Activated CD4-positive, alpha-beta T cell treated with anti-CD3 and anti-CD28 coated beads, Interleukin-2, Interleukin-4, amounts not matched to agents 100 ng/mL and 50 ng/mL, durations not matched to agents 16 hours and 8 hours (primary cell): ENCODE measurements at places on chromosomes 3 and 15.
A peak's percentile ranks its signal among the peaks of the same experiment; 100 is the strongest.

DNA sequence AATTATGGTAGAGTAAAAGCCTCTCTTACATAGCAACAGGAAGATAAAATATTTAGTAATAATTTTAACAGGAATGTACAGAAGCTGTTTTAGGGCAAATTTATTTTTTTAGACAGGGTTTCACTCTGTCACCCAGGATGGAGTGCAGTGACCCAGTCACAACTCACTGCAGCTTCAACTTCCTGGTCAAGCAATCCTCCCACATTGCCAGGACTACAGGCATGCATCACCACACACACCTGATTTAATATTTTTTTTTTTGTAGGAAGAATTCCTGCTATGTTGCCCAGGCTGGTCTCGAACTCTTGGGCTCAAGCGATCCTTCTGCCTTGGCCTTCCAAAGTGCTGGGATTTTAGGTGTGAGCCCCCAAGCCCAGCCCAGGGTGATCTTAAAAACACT is 61.1 kb downstream of the PCCB start:
- DNase-seq: no peak

- DNase-seq: no peak
These were observed 409.8 kb downstream of the TBL1XR1 start for GRCh38 chr3:176787506-176787905.

GRCh38 chr3:180402471-180403073 is 199.4 kb upstream of the TTC14 start:
- no peak for DNase-seq

GRCh38 chr15:39106950-39107349 is 473.9 kb upstream of the THBS1 start:
- DNase-seq: no peak

DNA sequence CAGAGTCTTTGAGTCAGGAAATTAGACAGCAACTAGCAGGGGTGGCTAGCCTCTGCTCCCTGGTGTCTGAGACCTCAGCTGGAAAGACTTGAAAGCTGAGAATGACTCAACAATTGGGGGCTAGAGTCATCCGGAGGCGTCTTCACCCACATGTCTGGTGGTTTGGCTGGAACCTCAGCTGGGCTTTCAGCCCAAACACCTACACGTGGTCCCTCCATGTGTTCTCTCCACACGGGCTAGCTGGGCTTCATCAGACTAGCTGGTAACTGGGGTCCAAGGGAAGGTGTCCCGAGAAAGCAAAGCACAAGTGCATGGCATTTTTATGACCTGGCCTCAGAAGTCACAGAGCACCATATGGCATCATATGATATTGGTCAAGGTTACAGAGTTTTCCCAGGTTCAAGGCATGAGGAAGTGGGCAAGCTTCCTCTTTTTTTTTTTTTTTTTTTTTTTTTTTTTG is 19.9 kb upstream of the ABHD2 start:
- peak; percentile 87 for DNase-seq

DNA sequence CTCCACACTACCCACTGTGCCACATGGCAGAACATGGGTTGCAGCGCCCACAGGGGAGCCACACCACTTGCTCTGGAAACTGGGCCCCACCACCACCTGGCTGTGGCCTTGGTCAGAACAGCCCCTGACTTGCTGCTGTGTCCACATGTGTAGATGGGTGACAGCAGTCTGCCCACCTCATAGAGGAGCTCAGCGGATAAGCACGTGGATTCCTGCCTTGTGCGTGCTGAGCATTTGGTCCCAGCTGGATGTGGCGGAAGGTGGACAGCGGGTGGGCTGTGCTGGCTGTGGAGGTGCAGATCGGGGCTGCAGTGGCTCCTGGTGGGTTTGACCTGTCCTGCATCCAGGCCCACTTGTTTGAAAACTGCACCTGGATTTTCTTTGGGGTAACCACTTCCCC is 6.0 kb upstream of the PLXNA1 start:
- DNase-seq: no peak

- DNase-seq: no peak
These were observed 609 bp upstream of the TBC1D23 start for GRCh38 chr3:100260081-100260684.

GRCh38 chr3:179544981-179545645 is 17.6 kb upstream of the ACTL6A start:
- DNase-seq: no peak

- DNase-seq: no peak
These were observed 25.9 kb downstream of the PLD1 start for GRCh38 chr3:171784387-171784786.

GRCh38 chr3:85037203-85037602 is 78.4 kb downstream of the CADM2 start:
- DNase-seq: no peak

DNA sequence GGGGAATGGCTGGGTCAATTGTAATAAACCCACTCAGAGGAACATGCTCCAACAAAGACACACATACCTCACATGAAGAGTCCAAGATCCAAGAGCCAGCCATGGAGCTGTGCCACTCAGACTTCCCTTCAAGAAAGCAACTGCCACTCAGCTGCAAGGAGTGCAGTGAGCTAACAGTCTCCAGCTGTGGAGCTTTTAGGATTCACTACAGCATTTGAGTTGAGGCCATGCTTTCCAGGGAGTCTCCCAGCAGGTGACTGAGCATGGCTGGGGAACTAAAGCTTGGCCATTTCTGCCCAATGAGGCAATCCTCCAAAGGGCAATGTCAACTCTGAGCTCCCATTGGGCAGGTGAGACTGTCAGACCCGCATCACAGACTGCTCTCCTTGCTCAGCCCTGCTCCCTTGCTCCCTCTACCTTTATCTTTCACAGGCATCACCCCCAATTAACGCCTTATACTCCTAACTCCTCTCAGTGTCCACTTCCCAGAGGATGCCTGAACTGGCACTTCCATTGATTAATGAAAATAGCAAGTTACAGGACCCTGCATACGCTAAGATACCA is 165.3 kb upstream of the CTNNB1 start:
- no peak for DNase-seq

GRCh38 chr3:71681224-71681668 is 44.0 kb downstream of the EIF4E3 start:
- peak; percentile 35 for DNase-seq

GRCh38 chr15:95459273-95459672 is 871.2 kb upstream of the NR2F2 start:
- no peak for DNase-seq

DNA sequence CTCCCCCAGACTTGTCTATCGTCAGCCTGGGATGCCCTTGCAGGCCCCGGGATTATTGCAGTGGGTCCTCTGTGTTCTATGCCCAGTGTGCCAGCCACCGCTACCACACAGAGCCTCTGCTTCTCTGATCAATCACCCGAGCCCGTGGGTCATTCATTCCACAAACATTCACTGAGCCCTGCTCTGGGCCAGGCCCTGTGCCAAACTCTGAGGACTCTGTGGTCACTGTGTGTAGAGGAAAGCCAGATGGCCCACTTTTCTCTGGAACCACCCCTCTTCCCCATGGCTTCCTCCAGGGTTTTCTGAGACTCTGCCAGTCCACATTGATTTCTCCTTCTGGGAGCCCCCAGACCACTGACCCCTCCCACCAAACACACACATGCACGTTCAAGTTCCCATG is 55.5 kb downstream of the BSN start:
- no peak for DNase-seq

- DNase-seq: no peak
These were observed 359.4 kb downstream of the FEZF2 start for GRCh38 chr3:62013951-62014350.

GRCh38 chr15:93414576-93415231 is 325.7 kb upstream of the RGMA start:
- no peak for DNase-seq

- no peak for DNase-seq
These were observed 336.1 kb downstream of the GBE1 start for GRCh38 chr3:81425198-81425868.

GRCh38 chr3:158918008-158918407 is 116.2 kb downstream of the MFSD1 start:
- peak; percentile 36 for DNase-seq

DNA sequence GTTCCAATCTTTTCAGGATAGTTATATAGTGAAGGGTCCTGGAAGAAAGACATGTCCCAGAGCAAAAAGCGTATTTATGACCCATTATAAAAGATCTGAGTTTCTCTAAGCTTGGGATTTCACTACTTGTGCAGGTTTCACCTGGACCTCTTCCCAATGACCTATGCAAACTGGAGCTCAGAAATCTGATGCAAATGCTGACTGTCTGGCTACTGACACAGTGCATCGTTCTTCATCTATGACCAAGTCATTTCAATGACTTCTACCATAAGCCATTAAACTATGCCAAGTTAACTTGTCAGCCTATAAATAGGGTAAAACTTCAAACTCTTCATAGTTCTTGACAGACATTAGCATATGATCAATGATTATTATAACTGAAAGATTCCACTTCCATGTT is 11.1 kb downstream of the STAG1 start:
- DNase-seq: no peak

GRCh38 chr3:187084580-187084979 is 54.7 kb downstream of the RPL39L start:
- no peak for DNase-seq

GRCh38 chr3:9951598-9951961 is 628 bp downstream of the PRRT3 start:
- DNase-seq: no peak

DNA sequence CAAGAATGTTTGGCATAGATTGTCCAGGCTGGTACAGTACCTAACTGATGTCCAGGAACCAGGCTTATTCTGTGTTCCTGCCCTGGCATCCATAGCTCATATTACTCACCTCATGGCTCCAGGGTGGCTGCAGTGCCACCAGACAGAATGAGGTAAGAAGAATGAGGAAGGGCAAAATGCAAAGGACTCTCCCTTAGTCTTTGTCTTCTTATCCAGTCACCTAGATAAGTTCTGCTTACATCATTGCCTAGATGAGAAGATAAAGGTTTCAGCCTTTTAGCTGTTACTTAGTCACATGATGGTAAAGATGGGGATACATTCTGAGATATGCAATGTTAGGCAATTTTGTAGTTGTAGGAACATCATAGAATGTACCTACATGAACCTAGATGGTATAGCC is 45.8 kb downstream of the CHP1 start:
- DNase-seq: no peak

DNA sequence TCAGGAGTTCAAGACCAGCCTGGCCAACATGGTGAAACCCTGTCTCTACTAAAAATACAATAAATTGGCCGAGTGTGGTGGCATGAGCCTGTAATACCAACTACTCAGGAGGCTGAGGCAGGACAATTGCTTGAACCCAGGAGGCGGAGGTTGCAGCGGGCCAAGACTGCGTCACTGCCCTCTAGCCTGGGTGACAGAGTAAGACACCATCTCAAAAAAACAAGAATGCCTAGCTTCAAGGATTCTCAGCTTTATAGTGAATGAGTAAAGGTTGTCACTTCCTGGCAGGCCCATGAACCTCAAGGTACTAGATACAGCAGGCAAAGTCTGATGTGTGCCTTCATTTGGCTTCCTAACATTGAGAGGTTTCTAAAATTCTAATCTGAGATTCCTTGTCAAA is 14.4 kb downstream of the THOC7 start:
- DNase-seq: no peak

DNA sequence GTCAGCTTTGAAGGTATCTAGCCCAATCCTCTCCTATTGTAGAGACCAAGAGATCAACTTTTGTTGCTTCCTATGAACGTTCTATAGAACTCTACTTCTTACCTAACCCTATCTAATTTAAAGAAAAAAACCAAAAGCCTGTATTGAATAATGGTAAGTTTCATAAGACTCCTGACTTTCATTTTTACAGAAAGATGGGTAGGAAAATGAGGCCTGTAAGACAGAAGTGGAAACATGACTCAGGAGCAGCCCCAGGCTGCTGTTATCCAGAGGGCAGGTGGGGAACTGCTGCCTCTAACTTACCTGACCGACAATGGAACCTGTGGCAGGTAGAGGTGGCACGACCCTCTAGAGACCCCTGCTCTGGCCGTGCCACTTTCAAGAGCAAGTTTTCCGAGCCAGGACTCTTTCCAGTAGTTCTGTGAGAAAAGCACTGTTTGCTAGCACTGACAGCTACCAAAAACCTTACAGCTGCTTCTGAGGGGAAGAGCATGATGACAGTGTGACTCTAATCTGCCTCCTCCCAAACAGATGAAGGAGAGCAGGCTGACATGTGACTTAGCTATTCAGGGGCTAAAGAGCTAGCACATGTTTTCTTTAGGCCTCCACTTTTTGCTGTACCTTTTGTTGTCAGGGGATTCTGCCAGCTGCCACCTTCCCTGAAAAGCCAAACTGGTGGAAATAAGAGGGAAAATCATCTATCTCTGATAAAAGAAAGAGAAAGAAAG is 17.5 kb downstream of the POPDC2 start:
- peak; percentile 28 for DNase-seq

- DNase-seq: no peak
These were observed 20.2 kb downstream of the SIN3A start for GRCh38 chr15:75431270-75431669.

- DNase-seq: no peak
These were observed 19.2 kb downstream of the GNB4 start for GRCh38 chr3:179432021-179432420.

GRCh38 chr15:37586011-37586583 is 348.3 kb upstream of the TMCO5A start:
- DNase-seq: no peak

DNA sequence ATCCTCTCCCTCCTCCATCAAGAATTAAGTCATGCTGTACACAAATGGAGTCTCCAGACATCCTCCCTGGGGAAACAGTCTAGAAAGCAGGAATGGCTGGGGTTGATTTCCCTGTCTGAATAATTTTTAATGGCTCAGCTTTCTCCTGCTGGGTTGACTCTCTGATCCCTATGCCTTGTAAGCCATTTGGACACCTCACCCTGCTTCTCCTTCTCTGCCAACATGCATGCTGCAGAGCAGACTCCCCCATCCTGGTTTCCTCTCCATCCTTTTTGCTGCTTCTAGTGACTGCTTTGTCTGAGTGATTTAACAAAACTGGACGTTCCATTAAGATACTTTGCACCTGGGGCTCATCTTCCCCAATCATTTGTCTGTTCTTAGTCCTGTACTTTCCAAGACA is 22.2 kb downstream of the SV2B start:
- DNase-seq: no peak

- peak; percentile 86 for DNase-seq
These were observed 69.2 kb upstream of the ICE2 start for GRCh38 chr15:60548101-60548500.

GRCh38 chr15:63211092-63211490 is 21.7 kb downstream of the RAB8B start:
- no peak for DNase-seq

GRCh38 chr15:40593165-40593564 is 884 bp upstream of the KNL1 start:
- no peak for DNase-seq

- DNase-seq: no peak
These were observed 109.1 kb downstream of the BDH1 start for GRCh38 chr3:197446700-197447056.
